ENCODE measurements at places on chromosomes 6 and 20. TPM values are rescaled to one million over a fixed set of nuclear protein-coding genes. Genes with fewer than 3 reads are reported as not detected.

The HEY2 gene
- not detected for total RNA-seq

The PNPLA1 gene
- total RNA-seq, result not detected

The NRM gene
- total RNA-seq, result 44.6 TPM

The PTK6 gene
- total RNA-seq, result 0.50 TPM

The TREM1 gene
- total RNA-seq, result 0.26 TPM

The TCP11 gene
- total RNA-seq, result not detected

The ZNF391 gene
- total RNA-seq, result 2.2 TPM

The ADNP gene
- total RNA-seq, result 68.0 TPM

The VARS1 gene
- 79.2 TPM for total RNA-seq

The CFB gene
- not detected for total RNA-seq

The GGTLC1 gene
- total RNA-seq, result not detected

The SMIM13 gene
- total RNA-seq, result 7.2 TPM

The IP6K3 gene
- total RNA-seq, result not detected

The GATA5 gene
- total RNA-seq, result not detected

The FAM50B gene
- total RNA-seq, result 11.1 TPM

The VWA7 gene
- total RNA-seq, result 3.9 TPM

The ADGB gene
- total RNA-seq, result not detected

The PAX1 gene
- not detected for total RNA-seq

The GLP1R gene
- total RNA-seq, result not detected

The HLA-DOA gene
- total RNA-seq, result 1.2 TPM

The OGFR gene
- total RNA-seq, result 60.9 TPM

The PIGU gene
- 14.3 TPM for total RNA-seq
